ENCODE measurements at places on chromosomes 7 and 10. TPM values are rescaled to one million over a fixed set of nuclear protein-coding genes. Genes with fewer than 3 reads are reported as not detected.

EVX1 gene
- total RNA-seq, result not detected

OPN4 gene
- not detected for total RNA-seq

MAD1L1 gene
- total RNA-seq, result 37.8 TPM

CLRN3 gene
- not detected for total RNA-seq

DNA sequence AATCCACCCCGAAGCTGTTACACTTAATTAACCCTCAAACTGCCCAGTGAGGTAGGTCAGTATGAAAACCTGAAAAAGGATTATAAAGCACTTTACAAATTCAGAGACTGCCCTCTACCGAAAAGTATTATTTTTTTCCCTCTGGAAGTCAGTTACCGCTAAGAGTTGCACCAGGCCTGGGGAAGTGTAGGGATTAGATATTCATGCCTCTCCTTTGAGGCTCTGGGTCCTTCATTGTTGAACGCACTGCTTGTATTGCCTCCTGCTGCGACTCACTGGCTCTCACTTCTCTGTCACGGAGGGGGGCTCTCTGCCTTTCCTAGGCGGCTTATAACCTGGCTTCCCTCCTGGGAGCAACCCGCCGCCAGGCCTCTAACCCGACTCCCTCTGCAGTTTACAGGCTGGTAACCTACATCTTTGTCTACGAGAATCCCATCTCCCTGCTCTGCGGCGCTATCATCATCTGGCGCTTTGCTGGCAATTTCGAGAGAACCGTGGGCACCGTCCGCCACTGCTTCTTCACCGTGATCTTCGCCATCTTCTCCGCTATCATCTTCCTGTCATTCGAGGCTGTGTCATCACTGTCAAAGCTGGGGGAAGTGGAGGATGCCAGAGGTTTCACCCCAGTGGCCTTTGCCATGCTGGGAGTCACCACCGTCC, 2.7 kb downstream of the RHBDD2 start:
- H3K4me3 ChIP-seq, result no peak overlapping the region
- no peak overlapping the region for H3K27ac ChIP-seq
- H3K27me3 ChIP-seq, result no peaks in the 10 kb centered on the region
- peaks cover 18% of the 10 kb centered on the region for H3K36me3 ChIP-seq
- H3K4me1 ChIP-seq, result peaks cover 24% of the 10 kb centered on the region

GRCh38 chr7:113314594-113314993, 196.2 kb upstream of the SMIM30 start:
- H3K27me3 ChIP-seq, result no peaks in the 10 kb centered on the region
- no peaks in the 10 kb centered on the region for H3K4me1 ChIP-seq
- H3K27ac ChIP-seq, result no peak overlapping the region
- no peak overlapping the region for H3K4me3 ChIP-seq

DNA sequence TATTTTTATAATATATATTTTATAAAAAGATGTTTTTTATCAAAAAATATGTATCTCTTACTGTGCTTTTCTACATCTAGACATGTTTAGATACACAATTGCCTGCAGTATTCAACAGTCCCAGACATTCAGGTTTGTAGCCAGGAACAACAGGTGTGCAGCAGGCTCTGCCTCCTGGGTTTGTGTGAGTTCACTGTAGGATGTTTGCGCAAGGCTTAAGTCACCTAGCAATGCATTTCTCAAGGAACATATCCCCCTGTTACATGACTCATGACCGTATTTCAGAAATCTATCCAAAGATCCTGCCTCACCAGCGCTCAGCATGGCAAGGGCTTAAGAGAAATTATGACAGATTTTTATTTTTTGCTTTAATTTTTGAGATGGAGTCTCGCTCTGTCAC, 41.5 kb downstream of the PITRM1 start:
- no peak overlapping the region for H3K4me3 ChIP-seq
- no peaks in the 10 kb centered on the region for H3K27me3 ChIP-seq
- H3K27ac ChIP-seq, result no peak overlapping the region
- no peaks in the 10 kb centered on the region for H3K4me1 ChIP-seq

DNA sequence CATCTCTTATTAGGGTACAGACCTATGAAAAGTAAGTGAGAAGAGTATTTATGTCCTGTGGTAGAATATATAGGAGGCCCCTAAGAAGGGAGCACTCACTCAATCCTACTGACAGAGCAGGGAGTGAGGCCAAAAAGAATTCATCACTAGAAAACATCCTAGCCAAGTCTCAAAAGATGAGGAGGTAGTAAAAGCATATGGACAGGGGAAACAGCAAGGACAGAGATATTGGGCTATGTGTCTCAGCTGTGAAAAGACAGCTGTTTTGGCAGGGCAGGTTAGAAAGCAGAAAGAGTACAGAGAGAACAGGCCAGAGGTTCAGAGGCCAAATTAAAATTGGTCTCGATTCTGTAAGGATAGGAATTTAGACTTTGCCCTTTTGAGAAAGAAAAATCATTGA, 548.3 kb upstream of the ANKRD30A start:
- H3K4me3 ChIP-seq, result no peak overlapping the region
- no peak for DNase-seq
- no peaks in the 10 kb centered on the region for H3K4me1 ChIP-seq
- no peak overlapping the region for H3K27ac ChIP-seq
- H3K36me3 ChIP-seq, result no peaks in the 10 kb centered on the region
